ENCODE measurements at places on chromosomes 7 and 10.
A peak's percentile ranks its signal among the peaks of the same experiment; 100 is the strongest.

DNA sequence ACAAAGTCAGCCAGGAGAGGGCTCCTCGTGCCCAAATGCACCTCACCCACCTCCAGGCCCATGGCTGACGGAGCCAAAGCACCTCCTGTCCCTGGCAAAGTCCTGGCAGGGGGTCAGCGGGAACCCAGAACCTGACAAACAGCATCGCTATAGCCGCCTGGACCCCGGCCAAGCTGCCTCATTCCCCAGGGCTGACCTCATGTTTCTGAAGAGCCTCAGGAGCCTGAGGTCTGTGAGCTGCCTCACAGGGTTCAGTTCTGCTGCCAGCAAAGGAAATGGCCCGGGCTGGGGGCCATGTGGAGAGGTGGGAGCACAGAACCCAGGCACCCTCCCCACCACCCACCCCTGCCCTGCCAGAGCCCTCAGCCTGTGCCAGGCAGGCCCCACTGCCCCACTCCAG lies 4.2 kb upstream of the NANOS1 start:
- no peak for DNase-seq

- no peak for DNase-seq
Observed at GRCh38 chr7:30842542-30843451, 68.9 kb upstream of the AQP1 start.

- no peak for DNase-seq
Observed at GRCh38 chr10:48807791-48808470, 123.3 kb downstream of the WDFY4 start.

GRCh38 chr7:104296900-104297299 lies 31.5 kb upstream of the LHFPL3 start:
- DNase-seq, result no peak

DNA sequence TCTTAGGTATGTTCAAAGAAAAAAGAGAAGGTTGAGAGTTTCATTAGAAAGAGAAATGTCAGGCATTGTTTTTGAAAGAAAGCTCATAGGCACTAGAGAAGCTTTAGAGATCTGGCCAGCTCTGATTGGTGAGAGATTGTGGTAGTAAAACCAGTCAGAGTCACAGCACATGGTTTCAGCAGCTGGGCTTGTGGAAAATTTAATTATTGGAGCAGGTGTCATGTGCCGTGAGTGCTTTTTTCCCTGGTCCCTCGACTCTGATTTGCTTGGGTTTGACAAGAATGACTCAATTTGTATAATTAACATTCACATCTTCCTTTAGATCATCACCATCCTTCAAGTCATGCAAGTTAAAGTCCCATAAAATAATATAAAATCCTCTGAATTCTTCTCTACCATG lies 35.2 kb downstream of the MRPL32 start:
- DNase-seq, result no peak

DNA sequence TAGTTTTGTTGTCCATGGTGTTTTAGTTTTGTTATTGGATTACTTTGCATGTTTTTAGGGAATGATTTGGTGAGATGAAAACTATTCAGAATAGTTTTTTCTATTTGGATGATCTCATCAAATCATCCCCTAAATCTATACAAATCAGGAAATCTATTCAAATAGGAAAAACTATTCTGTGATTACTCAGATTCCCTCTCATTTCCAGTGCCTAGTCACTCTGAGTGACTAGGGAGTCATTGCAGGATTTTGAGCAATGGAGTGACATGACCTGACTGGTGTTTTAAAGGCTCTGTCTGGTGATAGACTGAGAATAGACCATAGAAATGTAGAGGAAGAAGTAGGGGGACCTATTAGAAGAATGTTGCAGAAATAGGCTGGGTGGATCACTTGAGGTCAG lies 72.4 kb downstream of the TPST1 start:
- no peak for DNase-seq

- DNase-seq, result peak; percentile 13
Observed at GRCh38 chr10:36888925-36889573, 236.3 kb upstream of the ANKRD30A start.

GRCh38 chr7:40544871-40545303 lies 410.1 kb downstream of the SUGCT start:
- DNase-seq, result no peak

GRCh38 chr10:133104963-133105640 lies 17.4 kb downstream of the ADGRA1 start:
- no peak for DNase-seq

GRCh38 chr7:47648275-47648925 lies 66.5 kb upstream of the TNS3 start:
- no peak for DNase-seq

DNA sequence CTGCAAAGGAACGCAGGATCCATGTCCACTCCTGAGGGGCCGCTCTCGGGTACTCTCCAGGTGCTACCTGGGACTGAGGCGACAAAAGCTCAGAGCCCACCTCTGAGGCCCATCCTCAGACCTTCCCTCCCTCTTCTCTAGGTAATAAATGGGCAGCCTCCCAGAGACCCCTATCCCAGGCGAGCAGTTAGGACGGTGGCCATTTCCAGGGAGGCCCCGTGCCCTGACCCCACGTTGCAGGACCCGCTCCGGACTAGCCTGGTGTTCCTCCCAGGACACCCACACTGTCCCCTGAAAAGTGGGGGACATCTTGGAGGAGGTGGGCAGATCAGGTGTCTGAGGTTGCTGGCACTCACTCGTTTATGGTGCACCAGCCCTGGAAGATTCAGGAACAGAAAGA lies 44.3 kb downstream of the PRKAG2 start:
- no peak for DNase-seq

GRCh38 chr10:71404503-71405295 lies 8.0 kb downstream of the CDH23 start:
- DNase-seq, result no peak

GRCh38 chr7:44153948-44154335 lies 12.8 kb upstream of the MYL7 start:
- DNase-seq, result no peak

DNA sequence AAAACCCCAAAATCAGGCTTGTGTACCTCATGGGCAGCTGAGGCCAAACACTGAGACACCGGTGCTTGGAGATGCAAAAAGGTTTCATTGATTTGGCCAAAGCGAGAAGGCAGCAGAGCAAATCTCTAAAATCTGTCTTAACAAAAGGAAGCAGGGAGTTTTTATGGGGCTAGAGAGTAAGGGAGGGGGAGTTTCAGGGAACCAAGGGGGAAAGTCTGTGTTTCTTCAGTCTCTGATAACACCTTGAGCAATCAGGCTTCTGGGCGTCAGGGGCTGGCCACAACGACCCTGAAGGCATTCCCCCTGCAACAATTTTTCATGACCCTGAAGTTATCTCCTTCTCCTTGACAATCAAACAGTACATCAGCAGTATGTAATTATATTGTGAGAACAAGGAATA lies 2.7 kb upstream of the ZNF786 start:
- no peak for DNase-seq

GRCh38 chr10:13412894-13413293 lies 64.8 kb upstream of the SEPHS1 start:
- no peak for DNase-seq

DNA sequence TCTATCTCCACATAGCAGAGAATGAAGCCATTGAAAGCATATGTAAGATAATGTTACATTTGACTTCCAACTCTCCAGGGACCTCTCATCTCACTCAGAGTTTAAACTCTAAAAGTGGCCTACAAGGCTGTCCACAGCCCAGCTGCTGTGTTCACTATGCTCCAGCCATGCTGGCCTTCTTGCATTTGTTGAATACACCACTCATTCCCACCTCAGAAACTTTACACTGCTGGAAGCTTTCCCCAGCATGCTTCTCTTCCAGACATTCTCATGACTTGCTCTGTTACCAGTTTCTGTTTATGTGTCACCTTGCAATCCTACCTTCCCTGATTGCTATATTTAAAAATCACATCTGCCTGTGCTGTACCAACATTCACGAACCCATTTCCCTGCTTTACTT lies 167.2 kb downstream of the WNT2 start:
- no peak for DNase-seq

- no peak for DNase-seq
Observed at GRCh38 chr10:33353853-33354252, 19.4 kb upstream of the NRP1 start.

DNA sequence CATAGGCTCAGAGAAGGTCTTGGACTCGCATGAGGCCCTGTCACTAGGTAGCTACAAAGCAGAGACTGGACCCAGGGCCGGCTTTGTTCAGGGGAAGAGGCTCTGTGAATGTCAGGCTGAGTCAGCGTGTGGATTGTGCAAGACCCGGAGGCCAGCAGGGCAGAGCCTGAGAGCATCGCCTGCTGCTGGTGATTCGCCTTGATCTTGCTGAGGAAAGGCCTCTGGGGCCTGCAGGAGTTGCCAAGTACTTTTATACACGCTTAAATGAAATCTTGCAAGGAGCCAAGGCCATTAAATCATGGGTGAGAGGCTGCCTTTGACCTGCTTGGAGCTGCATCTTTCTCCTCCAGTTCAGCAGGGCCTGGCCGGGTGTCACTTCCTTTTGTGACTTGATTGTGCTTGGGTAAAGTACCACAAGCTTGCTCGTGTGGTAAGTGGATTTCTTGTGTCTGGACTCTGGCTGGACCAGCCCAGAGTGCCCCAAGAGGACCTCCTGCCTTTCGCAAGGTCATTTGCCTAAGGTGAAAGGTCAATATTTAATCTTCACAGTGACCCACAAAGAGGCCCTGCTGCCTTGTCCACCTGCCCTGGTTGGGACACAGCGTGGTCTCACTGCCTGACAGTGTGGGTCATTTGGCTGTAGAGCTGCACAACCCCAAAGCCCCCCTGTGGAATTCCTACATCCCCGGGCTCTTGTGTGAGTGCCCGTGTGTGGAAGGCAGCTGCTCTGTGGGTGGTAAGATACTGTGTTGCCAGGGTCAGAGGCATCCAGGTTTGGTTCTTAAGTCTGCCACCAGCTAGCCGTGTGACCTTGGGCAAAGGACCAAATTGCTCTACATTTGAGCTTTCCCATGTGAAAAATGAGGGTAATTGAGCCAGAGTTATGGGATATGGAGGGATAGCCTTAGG lies 38.6 kb upstream of the SH2D4B start:
- peak; percentile 94 for DNase-seq

DNA sequence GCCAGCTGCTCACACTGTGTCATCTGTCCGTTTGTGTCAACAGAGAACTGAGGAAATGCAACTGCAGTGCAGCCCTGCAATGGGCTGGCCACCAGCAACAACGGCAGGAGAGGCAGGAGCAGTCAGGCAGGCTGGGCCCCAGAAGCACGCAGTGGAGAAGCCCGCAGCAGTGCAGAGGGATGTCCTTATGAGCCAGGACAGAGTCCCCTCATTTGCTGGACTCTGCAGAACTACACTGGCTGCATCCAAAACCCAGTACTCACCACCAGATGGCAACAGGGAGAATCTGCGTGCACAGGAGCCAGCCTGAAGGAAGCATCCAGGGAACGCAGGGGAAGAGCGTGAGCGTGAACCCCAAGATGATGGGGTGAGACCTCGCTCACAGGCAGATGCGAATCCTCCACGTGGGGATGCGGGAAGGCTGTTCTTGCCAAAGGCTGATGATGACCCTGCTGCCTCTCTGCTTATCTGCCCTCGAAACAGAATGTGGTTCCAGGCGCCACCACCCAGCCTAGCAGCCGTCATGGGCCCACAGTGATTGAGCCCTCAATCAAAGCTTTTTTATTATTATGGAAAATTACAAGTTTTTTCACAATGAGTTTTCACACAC lies 232.1 kb downstream of the PTPRN2 start:
- no peak for DNase-seq

DNA sequence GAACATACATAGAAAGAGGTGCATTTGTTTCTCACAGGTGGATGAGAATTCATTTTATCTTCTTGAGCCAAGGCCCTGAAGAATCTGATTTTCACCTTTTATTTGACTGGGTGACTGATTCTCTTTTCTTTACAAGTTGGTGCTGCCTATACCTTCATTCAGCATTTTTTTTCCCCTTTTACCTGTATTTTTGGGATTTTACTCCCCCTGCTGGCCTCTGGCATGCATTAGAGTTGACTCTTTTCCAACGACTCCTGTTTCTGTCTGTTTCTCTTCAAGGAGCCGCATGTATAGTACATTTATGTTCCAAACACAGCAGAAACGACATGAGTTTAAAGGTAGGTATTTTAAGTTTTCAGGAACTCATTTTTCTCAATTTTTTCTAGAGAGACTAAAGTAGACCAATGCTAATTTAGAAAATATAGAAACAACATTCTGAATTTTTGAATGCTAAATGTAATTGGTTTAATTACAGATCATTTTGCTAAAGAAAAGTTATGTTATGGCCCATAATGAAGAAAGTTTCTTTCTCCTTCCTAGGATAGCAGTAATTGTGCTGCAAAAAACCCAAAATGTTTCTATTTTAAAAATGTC lies 149.8 kb upstream of the HDAC9 start:
- DNase-seq, result peak; percentile 56

- DNase-seq, result no peak
Observed at GRCh38 chr10:15144788-15145187, 23.7 kb downstream of the NMT2 start.

- DNase-seq, result peak; percentile 9
Observed at GRCh38 chr10:8323428-8324054, 269.1 kb downstream of the GATA3 start.

- DNase-seq, result peak; percentile 20
Observed at GRCh38 chr7:17142831-17143541, 155.5 kb upstream of the AHR start.

GRCh38 chr10:97574374-97575126 lies 2.0 kb downstream of the ANKRD2 start:
- no peak for DNase-seq

GRCh38 chr10:78830062-78830975 lies 238.4 kb upstream of the ZMIZ1 start:
- no peak for DNase-seq

GRCh38 chr10:66695046-66695445 lies 230.8 kb upstream of the LRRTM3 start:
- DNase-seq, result no peak

GRCh38 chr10:48973065-48973464 lies 33.4 kb upstream of the LRRC18 start:
- DNase-seq, result no peak

- DNase-seq, result no peak
Observed at GRCh38 chr7:135231686-135232085, 2.0 kb upstream of the STRA8 start.

DNA sequence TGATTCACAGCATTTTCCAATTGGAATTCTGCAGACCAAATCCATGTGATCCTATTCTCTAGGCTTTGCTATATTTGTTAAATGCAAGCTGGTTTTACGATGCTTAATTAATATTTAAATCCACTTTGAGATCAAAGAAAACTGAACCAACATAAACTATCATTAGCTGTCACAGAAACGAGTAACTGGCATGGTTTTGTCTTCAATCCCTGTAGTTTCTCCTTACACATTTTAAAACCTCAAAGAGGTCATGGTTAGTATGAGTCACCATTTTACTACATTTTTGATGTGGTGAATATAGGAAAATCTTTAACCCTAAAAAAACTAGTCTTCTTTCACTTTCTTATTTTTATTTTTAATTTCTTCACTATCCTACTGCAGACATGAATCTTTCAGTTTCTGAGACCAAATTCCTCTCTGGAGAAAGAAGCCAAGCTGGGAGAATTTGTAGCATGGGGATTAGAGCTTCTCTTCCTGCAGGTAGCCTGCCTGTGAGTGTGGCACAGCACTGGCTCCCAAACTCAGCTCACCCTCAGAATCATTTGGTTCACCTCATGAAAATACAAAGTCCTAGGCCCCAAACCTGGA lies 8.7 kb upstream of the LIPM start:
- no peak for DNase-seq

Measured in AML-193 (cell line).